ENCODE measurements at places on chromosomes 4 and X.

GRCh38 chr4:13548984-13549546 lies 4.8 kb upstream of the NKX3-2 start:
- DNase-seq: peak; percentile 87

GRCh38 chrX:806586-806985 lies 176.0 kb downstream of the SHOX start:
- DNase-seq: no peak

GRCh38 chrX:125627676-125628075 lies 308.0 kb downstream of the TEX13C start:
- DNase-seq: no peak

- DNase-seq: no peak
These were observed 89.4 kb upstream of the TRIM2 start for GRCh38 chr4:153114771-153115321.

DNA sequence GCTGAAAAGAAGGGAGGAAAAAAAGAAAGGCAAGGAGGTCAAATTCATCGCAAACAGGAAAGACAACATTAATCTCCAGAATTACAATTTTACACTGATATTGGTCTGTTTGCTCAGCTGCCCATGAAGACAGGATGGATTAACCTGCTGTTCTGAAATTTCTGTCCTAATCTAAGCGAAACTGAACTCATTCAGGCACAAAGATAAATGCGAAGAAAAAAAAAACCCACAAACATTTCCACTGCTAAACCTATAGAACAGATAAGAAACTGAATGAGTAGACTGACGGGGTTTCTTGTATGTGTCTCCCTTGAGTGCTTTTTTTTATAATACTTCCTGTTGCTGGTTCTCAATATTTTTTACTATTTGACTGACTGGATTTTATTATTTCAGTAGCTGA lies 251.8 kb upstream of the FTHL17 start:
- DNase-seq: no peak

- DNase-seq: no peak
These were observed 103.4 kb downstream of the ABLIM2 start for GRCh38 chr4:8055206-8055605.

- DNase-seq: peak; percentile 65
These were observed 775 bp downstream of the KCTD8 start for GRCh38 chr4:44447563-44448504.

GRCh38 chrX:11724122-11725017 lies 33.7 kb upstream of the MSL3 start:
- peak; percentile 50 for DNase-seq

- DNase-seq: no peak
These were observed 25.1 kb upstream of the TEX13D start for GRCh38 chrX:124307253-124307907.

DNA sequence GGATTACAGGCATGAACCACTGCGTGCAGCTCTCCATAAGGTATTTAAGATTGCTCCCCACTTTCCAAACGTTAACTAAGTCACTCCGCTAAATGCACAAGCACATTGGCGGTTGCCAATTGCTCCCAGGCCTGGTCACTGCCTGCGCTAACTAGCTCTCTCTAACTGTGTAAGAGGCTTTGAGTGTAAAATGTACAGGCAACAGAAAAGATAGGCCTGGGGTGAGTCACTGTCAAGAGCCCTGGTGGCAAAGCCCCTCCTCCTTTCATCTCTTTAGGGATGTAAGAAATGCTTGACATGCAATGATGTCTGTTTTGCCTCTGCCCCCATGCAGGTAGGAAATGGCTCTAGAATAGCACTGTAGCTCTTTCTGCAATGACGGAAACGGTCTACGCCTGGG lies 329.7 kb upstream of the GATB start:
- peak; percentile 22 for DNase-seq

- DNase-seq: no peak
These were observed 876 bp upstream of the TACR3 start for GRCh38 chr4:103720661-103721060.

GRCh38 chr4:955161-955921 lies 18.0 kb downstream of the DGKQ start:
- no peak for DNase-seq

DNA sequence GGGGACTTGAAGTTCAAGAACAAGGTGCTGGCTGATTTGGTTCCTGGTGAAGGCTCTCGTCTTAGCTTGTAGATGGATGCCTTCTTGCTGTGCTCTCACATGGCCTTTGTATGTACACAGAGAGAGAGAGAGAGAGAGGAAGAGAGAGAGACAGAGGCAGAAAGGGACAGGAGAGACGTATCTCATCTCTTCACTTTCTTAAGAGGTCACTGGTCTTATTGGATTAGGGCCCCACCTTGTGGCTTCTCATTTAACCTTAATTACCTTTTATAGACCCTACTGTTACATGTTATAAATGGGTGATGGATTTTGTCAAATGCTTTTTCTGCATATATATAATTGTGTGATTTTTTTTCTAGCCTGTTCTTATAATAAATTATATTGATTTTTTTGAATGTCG lies 1444.2 kb downstream of the ADGRL3 start:
- DNase-seq: no peak

DNA sequence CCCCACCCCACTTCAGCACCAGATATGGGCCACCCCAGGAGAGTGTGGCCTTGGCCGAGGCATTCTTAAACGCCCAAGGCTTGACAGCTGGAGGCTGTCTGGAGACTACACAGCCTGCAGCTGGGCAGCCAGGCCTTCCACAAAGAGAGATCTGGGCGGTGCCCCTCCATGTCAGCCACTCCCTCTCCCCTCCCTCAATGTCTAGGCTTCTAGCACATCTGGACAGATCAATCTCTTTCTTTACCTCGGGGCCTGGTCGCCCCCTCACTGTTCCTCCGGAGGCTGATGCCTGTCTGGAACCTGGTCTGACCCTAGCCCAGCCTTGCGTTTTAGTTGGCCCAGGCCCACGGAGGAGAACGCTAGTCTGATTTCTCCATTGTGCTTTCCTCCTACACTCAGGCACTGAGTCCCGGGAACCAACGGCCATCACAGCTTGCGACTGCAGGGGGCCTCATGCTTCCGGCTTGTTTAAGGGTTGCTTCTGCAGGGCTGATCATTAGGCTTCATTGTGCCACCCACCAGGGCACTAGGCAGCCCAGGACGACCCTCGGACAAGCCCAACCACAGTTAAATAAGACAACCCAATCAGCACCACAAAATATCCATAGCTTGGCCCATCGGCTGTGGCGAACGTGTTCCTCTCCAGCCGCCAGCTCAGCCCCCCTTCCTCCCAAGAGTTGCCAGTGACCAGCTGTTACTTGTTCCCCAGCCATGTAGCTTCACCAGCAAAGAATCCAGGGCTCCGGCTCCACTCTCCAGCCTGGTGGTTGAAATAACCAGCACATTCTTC lies 200.6 kb downstream of the BCOR start:
- no peak for DNase-seq

DNA sequence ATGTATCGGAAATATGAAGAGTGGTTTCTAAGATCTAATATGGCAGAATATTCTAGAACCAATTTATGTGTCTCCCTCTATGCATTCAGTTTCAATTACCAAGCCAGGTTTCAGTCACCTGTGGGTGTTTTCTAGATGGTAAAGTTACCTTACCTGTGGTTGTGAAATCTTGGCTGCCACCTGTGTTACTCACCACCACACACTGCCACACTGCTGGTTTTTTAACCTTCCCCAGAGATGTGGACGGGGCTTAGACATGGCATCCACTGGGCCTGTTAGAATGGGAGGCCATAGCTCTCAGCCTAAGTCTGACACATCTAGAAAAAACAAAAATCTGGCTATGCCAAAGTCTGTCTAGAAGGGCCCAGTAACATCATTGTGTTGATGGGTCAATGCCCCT lies 896.5 kb upstream of the PABPC4L start:
- DNase-seq: no peak

DNA sequence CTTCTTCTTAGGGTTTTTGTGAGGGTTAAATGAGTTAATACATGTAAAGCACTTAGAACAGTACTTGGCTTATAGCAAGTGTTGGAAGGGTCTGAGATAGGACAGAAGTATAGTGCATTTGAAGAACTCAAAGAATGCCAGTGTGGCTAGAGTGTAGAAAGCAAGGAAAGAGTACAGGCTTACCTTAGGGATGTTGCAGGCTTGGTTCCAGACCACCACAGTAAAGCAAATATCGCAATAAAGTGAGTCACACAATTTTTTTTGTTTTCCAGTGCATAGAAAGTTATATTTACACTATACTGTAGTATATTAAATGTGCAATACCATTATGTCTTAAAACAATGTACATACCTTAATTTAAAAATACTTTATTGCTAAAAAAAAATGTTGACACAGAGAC lies 41.3 kb downstream of the KIF4A start:
- DNase-seq: no peak

DNA sequence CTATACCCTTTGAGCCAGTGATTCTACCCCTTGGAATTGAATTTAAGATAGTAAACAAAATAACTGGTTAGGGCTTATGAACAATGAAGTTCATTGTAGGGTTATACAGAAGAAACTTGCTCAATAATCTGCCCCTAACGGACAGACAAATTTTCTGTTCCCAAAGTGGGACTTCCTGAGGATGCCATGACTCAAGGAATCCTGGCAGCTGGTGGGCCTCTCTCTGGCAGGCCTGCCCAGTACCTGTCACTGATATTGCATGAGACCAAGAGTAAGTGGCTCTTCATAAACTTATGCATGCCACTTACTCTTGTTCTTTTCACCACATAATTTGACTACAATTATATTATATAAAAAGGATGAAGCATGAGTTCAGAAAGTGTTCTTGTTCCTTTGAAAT lies 41.5 kb downstream of the GPRIN3 start:
- peak; percentile 42 for DNase-seq

GRCh38 chrX:71214604-71215337 lies 8.3 kb upstream of the GJB1 start:
- DNase-seq: no peak

GRCh38 chr4:174742561-174742960 lies 86.5 kb downstream of the GLRA3 start:
- no peak for DNase-seq

- DNase-seq: no peak
These were observed 26.7 kb downstream of the IRF2 start for GRCh38 chr4:184447664-184448063.

- DNase-seq: no peak
These were observed 62.4 kb downstream of the ATXN3L start for GRCh38 chrX:13257223-13258051.

GRCh38 chr4:55008166-55009056 lies 117.0 kb downstream of the KDR start:
- DNase-seq: peak; percentile 95

DNA sequence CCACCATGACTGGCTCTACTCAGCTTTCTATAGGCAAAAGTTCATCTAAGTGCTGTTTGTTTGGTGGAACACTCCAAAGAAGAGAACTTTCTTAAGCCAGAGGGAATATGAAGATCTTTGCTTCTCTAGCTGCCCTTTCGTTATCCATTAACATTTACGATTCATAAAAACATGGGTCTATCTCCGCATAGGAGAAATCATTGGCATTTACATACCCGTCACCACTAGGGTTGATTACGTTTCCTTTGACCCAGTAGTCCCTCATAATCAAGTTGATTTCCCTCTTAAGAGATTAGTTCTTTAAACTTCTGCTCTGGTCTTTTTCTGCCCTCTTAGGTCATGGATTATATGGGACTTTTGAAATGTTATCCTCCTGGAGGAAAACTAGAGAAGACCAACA lies 57.5 kb downstream of the PTCHD1 start:
- DNase-seq: no peak

DNA sequence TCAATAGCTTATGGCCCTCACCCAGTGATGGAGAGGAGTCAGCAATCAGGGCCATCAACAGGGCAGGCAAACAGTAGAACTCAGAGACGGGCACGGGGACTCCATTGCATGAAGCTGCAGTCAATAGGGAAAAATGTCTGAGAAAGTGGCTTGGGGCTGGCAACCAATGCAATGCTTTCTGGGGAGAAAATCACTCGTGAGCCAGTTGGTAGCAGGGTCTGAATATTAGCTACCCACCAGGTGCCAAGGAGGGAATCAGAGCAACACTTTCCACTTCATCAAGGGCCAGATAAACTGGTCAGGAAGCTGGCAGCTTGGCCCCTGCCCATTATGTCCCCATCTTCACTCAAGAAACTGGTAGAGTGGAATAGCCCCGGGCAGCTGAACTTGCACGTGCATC lies 80.7 kb downstream of the STARD8 start:
- DNase-seq: no peak

DNA sequence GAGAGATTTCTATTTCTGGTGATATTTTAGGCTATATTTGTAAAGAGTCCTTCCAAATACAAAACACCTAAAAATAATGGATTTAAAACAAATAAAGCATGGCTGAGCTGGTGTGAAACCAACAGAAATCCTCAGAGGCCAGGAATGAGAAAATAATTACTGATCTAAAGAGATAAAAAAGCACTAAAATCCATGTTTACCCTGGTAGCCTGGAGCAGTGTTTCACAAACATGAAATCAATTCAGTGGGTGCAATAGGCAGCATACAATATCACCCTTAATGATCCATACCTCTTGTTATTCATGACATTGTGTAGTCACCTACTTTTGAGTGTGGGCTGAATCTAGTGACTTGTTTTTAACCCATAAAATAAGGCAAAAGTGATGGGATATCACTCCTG lies 14.6 kb downstream of the PFKFB1 start:
- DNase-seq: no peak

- DNase-seq: no peak
These were observed 58.0 kb upstream of the CHRDL1 start for GRCh38 chrX:110853610-110854009.

GRCh38 chrX:47196098-47196497 lies 2.5 kb downstream of the UBA1 start:
- DNase-seq: no peak

GRCh38 chr4:144646523-144647094 lies 653 bp downstream of the HHIP start:
- DNase-seq: peak; percentile 69

DNA sequence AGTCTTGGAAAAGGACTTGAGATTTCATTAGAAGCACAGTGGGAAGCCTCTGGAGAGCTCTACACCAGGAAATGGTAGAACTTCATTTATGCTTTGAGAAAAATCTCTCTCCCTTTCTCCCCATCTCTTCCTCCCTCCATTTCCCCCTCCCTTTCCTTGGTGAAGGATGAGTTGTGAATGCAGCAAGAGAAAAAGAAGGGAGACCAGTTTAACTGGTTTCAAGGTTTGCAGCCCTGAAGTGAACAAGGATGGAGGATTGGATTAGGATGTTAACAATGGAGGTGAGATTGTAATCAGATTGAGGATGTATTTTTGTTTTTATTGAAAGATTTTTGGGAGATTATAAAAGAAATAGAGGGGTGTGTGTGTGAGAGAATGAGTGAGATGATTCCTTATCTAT lies 99.5 kb downstream of the ANK2 start:
- DNase-seq: no peak
